ENCODE measurements at places on chromosomes 5 and 9.

GRCh38 chr9:15642369-15642962 lies 89.6 kb downstream of the CCDC171 start:
- DNase-seq: no peak

- DNase-seq: no peak
Measured at GRCh38 chr5:123207852-123208251, 118.8 kb downstream of the PRDM6 start.

GRCh38 chr5:56396634-56397033 lies 163.5 kb upstream of the ANKRD55 start:
- no peak for DNase-seq

GRCh38 chr5:37165761-37166160 lies 83.4 kb downstream of the CPLANE1 start:
- no peak for DNase-seq

- no peak for DNase-seq
Measured at GRCh38 chr9:19163631-19164030, 36.3 kb upstream of the PLIN2 start.

Data from central memory CD4-positive, alpha-beta T cell (primary cell).